Stimulated activated CD4-positive, alpha-beta T cell treated with anti-CD3 and anti-CD28 coated beads, Interleukin-12 subunit alpha, Interleukin-12 subunit beta, amount 100 ng/mL, for 48 hours (primary cell): ENCODE measurements at places on chromosomes 6 and 20.

DNA sequence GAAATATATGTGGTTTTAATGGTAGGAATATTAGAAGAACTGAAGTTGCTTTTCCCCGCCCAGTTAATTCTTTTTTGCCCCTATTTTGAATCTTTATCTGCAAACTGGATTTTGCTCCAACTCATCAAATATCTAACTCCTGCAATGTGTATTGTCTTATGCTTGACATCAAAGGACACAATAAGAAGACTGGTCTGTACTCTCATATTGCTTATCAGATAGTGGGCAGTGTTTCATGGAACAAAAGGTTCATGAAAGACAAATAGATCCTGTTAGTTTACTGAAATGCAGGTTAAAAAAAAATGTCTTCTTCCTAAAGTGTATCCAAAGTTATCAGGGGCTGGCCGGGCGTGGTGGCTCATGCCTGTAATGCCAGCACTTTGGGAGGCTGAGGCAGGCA lies 27.7 kb upstream of the GTF3C6 start:
- DNase-seq: no peak

- DNase-seq: no peak
These were observed 74.0 kb downstream of the MDGA1 start for GRCh38 chr6:37623666-37624065.

DNA sequence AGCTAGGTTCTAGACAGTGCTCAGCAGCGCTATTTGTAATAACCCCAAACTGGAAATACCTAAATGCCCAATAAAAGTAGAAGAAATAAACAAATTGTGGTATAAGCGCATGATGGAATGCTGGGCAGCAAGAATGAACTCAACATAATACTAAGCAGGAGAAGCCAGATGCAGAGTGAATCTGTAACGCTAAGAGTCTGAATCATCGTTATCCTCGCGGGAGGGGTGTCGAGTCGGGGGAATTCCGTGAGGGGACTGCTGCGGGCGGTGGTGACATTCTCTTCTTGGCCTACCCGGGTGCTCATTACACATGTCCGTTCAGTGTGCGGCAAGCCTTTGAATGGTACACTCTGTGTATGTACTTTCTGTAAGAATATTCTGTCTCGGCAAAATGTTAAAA lies 83.7 kb downstream of the SULF2 start:
- DNase-seq: no peak

DNA sequence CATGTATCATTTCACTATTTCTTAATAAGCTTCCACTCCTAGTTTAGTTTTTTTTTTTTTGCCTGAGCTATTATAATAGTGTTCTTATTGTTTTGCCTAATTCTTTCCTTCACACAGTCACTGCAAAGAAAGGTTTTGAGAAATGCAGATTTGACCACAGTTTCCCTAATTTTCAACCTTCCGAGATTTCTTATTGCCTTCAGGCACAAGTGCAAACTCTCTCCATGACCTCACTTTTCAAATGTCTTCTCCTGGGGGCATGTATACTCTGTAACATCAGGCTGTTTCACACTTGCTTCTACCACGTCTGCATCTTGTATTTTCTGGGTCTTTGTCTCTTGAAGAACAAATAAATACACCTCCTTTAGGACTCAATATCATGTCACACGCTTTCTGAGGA lies 339.0 kb upstream of the CITED2 start:
- no peak for DNase-seq

DNA sequence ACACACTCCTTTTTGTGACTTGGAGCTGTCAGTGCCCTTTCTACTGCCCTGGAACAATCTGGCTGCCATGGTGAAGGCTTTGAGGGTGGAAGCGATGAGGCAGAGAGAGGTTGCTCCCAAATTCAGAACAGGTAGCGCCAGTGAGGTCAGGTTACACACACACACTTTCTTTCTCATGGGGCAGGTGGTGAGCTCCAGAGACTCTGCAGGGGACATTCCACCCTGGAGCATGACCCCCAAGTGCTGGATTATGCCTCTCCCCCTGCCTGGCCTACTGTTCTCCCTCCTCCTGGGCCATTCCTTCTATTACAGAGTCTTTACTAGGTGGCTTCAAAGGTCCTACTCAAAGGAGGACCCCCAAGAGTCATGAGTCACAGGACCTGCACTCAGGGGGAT lies 98.0 kb downstream of the EYA2 start:
- no peak for DNase-seq

- no peak for DNase-seq
These were observed 10.5 kb upstream of the EPB41L2 start for GRCh38 chr6:131073577-131073976.

DNA sequence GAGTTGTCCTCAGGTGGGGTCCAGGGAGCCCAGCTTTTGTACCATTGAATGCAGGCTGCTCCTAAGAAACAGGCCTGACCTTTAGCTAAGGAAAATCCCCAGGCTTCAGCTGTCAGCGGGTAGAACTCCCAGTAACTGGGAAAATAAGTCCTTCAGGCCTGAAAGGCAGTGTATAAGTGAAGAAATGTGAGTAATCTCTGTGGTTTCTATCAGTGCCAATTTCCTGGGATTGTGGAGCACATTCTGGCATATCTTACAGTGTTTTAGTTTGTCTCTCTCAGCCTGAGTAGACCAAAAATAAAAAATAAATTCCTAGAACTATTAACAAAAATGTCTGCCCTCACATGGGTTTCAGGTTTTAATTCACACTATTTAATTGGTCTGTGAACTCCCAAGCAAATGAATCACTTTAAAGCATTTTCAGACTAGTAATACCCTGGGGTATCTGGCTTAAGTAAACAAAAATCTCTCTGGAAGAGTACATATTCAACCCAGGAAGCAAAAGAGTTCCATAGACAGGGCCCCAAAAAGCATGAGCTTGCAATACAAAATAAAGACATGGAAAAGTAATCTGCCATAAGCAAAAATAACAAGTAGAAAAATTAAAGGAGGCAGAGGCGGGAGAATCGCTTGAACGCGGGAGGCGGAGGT lies 566.2 kb upstream of the NOX3 start:
- no peak for DNase-seq

GRCh38 chr20:13690943-13691342 lies 52.2 kb upstream of the TASP1 start:
- DNase-seq: no peak

DNA sequence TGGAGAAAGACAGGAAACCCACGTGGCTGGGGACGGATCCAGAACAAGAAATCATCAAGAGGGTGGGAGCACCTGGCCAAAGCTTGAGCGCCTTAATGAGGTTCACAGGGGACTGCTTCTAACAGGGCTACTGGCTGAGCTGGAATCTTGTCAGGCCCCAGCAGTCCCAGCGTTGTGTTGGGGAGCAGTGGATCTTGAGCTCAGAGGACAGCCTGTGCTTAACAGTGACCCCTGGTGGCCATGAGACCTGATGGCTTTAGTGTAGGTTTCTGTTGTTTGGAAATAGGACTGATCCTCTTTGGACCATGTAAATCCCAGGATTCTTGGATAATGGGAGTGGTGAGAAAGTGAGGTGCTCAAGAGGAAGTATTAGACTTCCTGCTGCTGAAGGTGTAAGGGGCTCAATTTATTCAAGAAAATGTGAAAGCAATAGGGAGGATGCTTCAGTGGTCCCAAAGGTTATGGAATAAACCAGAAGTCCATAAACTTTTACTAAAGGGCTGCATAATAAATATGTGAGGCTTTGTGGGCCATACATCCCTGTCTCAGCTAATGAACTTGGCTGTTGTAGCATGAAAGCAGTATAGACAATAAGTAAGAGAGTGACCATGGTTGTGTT lies 216.2 kb downstream of the NFATC2 start:
- DNase-seq: peak; percentile 68

- no peak for DNase-seq
These were observed 24.5 kb downstream of the FRK start for GRCh38 chr6:116036075-116036773.

DNA sequence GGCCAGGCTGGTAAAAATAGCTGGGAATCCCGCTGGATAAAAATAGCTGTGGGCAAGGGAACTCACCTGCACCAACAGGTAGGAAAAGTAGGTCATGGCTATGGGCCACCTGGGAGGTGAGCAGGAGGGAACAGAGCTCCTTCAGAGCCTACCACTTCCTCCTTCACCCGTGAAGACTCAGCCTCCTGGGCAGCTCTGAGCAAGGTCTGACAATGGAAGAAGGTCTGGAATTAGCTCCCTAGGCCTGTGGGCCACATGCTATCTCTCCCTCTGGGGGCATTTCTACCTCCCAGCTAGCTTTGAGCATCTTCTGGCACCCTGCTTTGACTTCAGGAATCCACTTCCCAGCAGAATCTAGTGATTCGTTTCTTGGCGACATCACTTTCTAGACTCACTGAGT lies 153.9 kb downstream of the MRPL14 start:
- DNase-seq: no peak

GRCh38 chr6:126180585-126180984 lies 159.3 kb upstream of the CENPW start:
- DNase-seq: peak; percentile 7

DNA sequence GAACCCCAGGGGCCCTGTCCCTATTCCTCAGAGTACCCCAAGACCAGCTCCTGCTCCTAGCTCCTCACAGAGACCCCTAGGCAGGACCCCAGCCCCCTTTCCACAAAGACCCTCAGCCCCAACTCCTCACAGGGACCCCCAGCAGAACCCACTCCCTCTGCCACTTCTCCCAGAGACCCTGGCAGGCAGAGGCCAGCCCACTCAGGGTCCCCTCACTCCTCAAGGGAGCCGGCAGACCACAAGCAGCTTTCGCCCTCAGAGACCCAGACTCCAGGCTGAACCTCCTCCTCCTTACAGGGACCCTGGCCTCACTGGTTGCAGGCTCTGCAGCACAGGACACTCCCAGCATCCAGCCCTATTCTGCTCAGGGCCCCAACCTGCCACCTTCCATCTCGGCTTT lies 575 bp downstream of the SLC44A4 start:
- DNase-seq: no peak

DNA sequence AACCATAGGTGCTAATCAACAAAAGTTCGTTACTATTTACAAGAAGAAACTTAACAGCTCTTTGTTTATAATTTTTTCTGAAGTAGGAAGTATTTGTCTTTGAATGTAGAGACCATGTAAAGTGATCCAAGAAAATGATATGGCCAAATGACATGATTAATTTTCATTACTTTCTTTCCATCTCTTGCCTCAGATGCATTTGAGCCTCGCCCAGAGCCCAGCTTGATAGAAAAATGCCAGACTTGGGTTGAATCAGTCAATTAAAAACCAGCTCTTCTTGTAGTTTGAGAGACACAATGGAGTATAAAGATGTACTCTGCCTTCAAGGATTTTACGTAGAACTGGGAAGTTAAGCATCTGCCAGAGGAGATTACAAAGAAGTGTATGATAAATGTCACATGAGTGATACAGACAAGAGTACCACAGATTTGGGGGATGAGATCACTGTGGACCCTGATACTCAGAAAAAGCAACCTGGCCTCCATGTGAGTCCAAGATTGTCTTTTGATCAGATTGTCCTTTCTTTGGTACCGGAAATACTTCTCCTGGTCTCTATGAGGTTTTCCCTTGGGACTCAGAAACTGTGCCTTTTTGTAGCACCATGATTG lies 92.5 kb upstream of the SUPT3H start:
- no peak for DNase-seq

DNA sequence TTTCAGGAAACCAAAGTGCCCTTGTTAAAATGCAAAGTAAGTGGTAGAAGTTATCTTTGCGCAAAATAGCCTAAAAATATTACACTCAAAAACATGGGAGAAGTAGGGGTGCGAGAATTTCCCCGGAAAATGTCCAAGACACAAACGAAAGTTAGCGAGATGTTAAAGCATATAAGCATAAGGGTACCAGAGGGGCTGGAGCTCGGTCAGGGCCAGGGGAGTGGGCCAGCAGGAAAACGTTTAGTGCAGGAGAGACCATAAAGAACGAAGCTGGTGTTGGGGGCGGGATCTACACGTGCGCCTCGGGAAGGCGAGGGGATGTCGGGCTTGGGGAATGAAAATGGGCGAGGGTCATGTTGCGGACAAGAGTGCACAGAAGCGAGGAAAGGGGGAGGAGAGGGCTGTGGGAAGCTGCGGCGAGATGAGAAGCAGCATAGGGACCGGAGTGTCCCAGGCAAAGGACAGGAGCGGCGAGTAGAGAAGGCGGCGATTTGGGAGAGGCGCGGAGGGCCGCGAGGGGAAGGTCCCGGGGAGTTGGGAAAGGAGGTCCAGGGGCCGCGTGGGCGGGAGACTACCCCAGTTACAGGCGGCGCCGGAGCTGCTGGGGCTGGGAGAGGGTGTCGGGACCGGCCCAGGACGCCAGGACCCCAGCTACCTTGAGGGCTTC lies 600 bp downstream of the XPO5 start:
- DNase-seq: peak; percentile 43

- DNase-seq: no peak
These were observed 291.0 kb upstream of the PLCB4 start for GRCh38 chr20:8777911-8778310.

DNA sequence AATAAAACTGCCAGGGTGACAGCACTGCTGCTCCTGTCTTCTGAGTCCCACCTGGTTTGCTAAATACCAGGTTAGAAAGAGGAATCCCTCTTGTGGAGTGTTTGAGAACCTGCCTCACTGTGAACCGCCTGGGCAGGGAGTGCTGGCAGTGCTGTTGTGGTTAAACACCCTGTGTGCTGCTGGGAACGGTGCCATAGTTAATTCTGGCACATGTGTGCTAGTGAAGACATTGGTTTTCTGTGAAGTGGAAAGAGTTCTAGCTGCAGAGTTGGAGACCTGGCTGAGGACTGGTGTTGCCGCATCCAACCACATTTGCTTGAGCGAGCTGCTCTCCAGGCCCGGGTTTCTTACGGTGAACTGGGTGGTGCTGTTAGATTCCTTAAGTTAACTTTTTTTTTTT lies 72.7 kb downstream of the IGF2R start:
- DNase-seq: no peak

GRCh38 chr20:51366155-51366886 lies 176.2 kb downstream of the NFATC2 start:
- DNase-seq: no peak

DNA sequence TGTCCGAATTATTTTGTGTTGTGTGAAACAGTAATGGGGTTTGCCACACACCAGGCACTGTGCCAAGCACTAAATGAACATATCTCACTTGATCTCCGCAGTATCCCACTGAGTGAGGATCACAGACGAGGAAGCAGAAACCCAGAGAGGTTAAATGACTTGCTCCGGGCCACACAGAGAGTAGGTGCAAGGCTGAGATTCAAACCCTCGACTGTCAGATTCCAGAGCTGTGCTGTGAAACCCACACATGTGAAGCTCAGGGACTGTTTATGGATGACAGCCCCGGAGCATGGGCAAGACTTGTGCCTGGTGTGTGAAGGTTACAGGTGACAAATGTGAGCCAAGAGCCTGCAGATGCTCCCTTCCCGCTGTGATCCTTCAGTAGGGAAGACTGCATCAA lies 87.8 kb upstream of the SIRPA start:
- no peak for DNase-seq

- no peak for DNase-seq
These were observed 415.1 kb downstream of the TFAP2A start for GRCh38 chr6:9999796-10000195.

DNA sequence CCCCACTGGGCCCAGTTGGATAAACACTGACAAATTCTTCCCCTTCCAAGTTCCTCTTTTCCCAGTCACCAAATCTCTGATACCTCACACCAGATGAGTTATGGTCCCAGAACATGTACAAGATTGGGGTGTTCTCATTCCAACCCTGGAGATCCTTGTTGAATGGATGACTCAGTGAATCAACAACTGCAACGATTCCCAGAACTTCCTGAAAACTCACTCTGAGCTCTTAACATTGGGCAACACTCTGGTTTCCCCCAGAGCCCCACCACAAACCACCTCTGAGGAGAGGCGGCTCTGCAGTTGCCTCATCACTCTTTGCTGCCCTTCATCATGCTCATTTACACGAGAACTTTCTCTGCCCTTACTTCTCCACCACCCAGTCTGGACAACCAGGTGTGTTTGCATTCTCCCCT lies 115.2 kb downstream of the MRPL14 start:
- DNase-seq: no peak
